ENCODE measurements at places on chromosomes 3 and 15.

GRCh38 chr3:47082519-47082918, 81.4 kb downstream of the SETD2 start:
- DNase-seq: no peak

DNA sequence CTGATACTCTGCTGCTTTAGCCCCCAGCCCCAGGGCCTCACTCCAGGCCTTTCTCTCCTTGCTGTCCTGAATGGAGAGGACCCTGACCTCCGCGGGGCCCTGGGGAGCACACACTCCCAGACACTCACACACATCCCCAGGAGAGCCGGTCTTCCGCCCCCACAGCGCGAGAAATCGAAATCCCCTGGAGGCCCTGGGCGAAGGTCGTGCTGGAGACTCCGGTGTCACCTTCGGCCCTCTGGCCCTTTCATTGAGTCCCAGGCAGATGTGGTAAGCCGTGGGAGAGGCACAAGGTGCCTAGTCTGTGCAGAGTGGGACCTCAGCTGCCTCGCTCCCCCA, 848 bp upstream of the GOLGA8B start:
- no peak for DNase-seq

- DNase-seq: no peak
These were observed 68.0 kb downstream of the CSNK1G1 start for GRCh38 chr15:64287953-64288352.

- no peak for DNase-seq
These were observed 133.2 kb downstream of the LMLN start for GRCh38 chr3:198093112-198093679.

DNA sequence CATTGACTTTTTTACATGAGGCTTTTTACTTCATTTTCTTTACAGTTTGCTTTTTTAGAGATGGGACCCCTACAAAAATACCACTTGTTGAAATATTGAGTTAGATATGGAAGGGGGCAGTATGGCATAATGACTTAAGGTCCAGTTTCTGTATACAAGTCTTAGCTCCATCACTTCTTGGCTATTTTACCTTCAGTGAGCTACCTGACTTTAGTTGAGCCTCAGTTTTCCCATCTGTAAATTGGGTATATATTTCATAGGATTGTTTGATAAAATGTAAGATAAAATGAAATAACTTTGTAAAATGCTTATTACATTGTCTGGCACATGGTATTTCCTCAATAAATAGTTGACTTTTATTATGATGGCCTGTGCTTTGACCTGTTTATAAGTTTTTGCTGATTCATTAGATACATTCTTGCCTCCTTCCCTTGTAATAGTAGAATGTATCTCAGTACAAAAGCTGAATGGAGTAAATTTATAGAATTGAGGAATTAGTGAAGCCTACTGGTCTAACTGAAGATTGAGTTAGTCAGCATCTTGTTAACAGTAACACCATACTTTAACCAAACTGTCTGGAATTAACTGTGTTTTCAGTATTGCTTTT, 27.6 kb downstream of the TBC1D23 start:
- no peak for DNase-seq
